Activated CD4-positive, alpha-beta T cell treated with anti-CD3 and anti-CD28 coated beads, Interleukin-2, Interleukin-6, amounts not matched to agents 100 ng/mL and 50 ng/mL, durations not matched to agents 16 hours and 8 hours (primary cell): ENCODE measurements at places on chromosomes 6 and 20.

GRCh38 chr6:57162516-57162915 lies 9.6 kb upstream of the BAG2 start:
- DNase-seq, result no peak

- no peak for DNase-seq
These were observed 70.5 kb upstream of the ADTRP start for GRCh38 chr6:11848852-11849731.

GRCh38 chr20:37498066-37498665 lies 22.9 kb upstream of the NNAT start:
- DNase-seq, result no peak

- no peak for DNase-seq
These were observed 277.2 kb downstream of the ARHGAP18 start for GRCh38 chr6:129432738-129433137.

- no peak for DNase-seq
These were observed 74.2 kb downstream of the SLC22A23 start for GRCh38 chr6:3382326-3383279.

- DNase-seq, result peak; percentile 23
These were observed 63.8 kb upstream of the ATXN1 start for GRCh38 chr6:16824845-16825685.

DNA sequence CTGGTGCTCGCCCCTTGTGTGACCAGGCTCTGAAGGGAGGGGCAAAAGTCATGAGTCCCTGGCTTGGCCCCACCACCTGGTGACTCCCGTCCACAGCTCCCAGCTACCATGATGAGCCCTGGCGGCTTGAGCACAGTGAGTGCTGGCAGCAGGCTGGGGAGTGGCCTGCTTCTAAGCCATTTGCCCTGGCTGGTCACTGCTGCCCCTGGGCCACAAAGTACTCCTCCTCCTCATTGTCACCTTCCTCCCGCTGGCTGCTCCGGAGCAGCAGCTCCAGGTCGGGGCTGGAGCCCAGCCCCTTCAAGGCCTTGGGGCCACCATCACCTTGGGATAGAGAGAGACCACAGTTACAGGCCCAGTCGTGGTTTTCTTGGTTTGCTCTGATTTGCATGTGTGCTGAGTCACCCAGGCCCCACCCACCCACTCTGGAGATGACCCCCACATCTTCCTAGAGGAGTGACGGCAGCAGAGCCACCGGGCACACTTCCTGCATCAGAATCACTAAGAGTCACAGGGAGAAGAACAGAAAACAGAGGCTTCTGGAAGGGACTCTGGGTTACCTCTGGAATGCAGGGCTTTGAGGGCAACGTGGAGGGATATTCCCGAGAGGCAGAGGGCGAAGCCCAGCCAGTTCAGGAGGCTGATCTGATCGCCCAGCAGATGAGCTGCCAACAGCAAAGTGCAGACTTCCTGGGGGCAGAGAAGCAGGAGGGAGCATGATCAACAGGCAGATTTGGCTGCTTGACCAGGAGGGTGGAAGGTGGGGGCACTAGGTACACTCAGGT lies 42.1 kb upstream of the CDH22 start:
- peak; percentile 54 for DNase-seq

GRCh38 chr6:150491811-150492172 lies 107.9 kb upstream of the PLEKHG1 start:
- DNase-seq, result no peak

GRCh38 chr20:44733341-44734069 lies 12.2 kb upstream of the KCNK15 start:
- peak; percentile 69 for DNase-seq

GRCh38 chr6:28553986-28554881 lies 28.6 kb downstream of the GPX5 start:
- no peak for DNase-seq

DNA sequence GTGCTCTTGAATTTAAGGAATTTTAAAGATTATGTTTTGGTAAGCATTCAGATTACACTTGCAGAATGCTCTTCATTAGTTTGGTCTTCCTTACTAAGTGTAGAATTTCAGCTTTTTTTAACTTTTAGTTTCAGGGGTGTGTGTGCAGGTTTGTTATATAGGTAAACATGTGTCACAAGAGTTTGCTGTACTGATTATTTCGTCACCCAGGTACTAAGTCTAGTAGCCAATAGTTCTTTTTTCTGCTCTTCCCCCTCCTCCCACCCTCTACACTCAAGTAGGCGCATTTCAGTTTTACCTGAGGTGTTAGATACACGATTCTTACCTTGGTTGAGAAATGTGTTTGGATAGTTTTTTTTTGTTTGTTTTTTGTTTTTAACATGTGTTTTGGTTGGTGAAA lies 68.3 kb downstream of the AFG1L start:
- no peak for DNase-seq

- DNase-seq, result no peak
These were observed 101.6 kb upstream of the SNX9 start for GRCh38 chr6:157721426-157721825.

GRCh38 chr6:150336299-150336698 lies 32.5 kb upstream of the IYD start:
- DNase-seq, result peak; percentile 41

- no peak for DNase-seq
These were observed 165.6 kb downstream of the KCNQ5 start for GRCh38 chr6:72787391-72788031.

DNA sequence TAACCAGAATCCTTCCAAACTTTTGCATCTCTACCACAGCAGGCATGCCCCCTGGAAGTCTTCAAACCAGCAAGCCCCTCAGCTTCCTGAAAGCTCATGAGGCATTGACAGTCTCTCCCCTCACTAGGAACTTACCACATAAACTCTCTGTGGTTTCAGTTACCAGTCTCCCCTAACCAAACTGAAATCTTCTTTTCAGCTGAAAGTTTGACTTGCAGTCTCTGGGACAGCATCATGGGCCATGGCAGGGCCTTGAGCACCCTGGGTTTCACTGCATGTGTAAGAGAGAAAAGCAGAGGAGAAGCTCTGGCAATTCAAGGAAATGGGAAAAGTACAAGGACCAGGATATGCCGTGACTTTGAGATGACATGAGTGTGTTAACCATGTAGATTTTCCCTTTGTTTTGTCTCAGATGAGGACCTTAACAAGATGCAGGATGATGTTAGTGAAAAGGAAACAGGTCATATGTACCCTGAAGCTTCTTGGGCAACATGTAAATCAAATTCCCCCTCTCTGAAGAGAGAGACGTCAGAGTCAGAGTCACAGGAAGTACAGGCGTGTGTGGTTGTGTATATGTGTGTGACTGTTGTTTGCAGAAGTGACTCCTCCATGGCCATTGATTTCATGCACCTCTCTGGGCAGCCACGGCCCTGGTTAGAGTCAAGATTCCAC lies 106.3 kb downstream of the TNFRSF21 start:
- DNase-seq, result no peak

GRCh38 chr20:1804554-1804956 lies 90.7 kb upstream of the SIRPA start:
- no peak for DNase-seq

GRCh38 chr6:81562169-81562568 lies 190.3 kb downstream of the TENT5A start:
- DNase-seq, result no peak

DNA sequence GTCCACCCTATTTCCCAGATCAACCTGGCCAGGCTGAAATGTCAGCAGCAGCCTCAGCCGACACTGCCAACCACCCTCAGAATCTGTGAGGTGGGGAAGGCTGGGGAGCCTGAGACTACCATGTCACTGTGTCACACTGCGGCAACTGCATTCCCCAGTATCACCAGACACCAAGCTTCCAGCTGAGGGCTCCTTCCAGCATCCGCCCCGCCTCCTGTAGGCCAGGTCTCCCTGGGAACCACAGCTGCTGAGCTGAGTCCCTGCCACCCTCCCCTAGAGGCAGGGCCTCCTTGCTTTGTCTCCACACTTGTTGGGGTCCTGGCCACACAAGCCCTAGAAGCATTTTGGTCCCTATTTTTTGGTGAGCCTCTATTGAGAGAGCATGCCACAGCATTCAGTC lies 115.7 kb downstream of the UNC5CL start:
- DNase-seq, result no peak

DNA sequence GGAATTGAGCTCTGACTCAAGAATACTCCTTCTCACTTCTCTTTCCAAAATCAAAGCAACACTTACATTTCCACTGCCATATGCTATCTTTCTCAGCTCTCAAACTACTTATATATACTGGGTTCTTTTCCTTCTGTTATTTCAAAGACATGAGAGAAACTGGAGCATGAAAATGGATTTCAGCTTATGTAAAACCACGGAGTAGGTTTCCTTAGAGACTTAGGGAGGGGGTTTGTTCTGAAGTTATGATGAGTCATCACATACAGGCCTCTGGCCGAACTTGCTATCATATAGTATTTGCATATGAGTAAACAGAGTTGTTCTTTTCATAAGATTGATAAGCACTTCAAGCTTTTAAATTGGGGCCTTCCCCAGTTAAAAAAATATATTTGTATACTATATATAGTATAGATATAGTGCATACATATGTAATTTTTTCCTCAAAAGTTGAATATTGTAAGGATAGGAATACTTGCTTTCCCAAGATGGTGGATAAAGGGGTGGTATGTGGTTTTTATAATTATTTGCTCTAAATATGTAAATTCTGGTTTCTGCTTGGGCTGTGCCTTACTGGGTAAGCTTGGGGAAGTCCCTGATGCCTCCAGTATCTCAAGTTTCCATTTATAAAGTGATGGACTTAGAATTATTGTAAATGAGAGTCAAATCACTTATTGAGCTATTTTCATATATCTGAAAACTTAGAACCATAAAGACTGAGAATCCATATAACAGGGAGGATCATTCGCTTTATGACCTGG lies 273.9 kb downstream of the RFPL4B start:
- no peak for DNase-seq

- no peak for DNase-seq
These were observed 1.3 kb upstream of the HLA-B start for GRCh38 chr6:31358302-31358701.

DNA sequence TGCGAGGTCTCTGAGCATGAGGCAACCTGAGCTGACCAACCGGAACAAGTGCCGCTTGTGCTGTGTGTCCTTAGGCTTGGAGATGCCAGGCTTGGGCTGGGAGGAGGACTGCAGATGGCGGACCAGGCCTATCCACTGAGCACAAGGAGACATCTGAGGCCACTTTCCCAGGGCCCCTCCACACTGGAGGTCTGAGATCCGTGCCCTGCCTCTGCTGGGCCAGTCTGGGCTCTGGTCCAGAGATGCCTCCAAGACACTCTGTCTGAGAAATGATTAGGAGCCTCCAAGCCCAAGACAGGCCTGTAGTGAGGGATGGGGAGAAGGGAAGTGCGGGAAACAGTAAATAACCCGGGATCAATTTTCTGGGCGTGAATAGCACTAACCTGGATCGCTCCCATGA lies 3.0 kb upstream of the MLN start:
- no peak for DNase-seq

- DNase-seq, result no peak
These were observed 64.2 kb upstream of the FLRT3 start for GRCh38 chr20:14401479-14402138.

GRCh38 chr6:22940581-22941290 lies 371.4 kb downstream of the HDGFL1 start:
- DNase-seq, result no peak

DNA sequence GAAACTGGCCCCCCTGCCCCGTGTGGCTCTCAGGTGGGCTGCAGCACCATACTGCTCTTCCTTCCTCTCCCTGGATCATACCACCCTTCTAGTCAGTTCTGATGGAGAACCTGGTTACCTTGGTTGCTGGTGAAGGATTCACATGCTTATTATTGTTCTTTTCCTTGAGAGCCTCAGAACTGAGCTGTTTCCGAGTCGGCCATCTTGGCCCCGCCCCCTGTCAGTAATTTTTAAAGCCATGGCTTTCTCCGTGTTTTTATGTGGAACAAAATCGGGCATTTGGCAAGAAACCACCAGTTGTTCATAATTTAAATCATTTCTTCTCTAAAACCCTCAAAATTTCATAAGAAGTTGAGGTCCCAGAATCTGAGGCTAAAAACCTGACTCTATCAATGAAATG lies 493.8 kb downstream of the NKAIN2 start:
- no peak for DNase-seq

GRCh38 chr20:46388937-46389336 lies 17.5 kb downstream of the ELMO2 start:
- DNase-seq, result no peak

DNA sequence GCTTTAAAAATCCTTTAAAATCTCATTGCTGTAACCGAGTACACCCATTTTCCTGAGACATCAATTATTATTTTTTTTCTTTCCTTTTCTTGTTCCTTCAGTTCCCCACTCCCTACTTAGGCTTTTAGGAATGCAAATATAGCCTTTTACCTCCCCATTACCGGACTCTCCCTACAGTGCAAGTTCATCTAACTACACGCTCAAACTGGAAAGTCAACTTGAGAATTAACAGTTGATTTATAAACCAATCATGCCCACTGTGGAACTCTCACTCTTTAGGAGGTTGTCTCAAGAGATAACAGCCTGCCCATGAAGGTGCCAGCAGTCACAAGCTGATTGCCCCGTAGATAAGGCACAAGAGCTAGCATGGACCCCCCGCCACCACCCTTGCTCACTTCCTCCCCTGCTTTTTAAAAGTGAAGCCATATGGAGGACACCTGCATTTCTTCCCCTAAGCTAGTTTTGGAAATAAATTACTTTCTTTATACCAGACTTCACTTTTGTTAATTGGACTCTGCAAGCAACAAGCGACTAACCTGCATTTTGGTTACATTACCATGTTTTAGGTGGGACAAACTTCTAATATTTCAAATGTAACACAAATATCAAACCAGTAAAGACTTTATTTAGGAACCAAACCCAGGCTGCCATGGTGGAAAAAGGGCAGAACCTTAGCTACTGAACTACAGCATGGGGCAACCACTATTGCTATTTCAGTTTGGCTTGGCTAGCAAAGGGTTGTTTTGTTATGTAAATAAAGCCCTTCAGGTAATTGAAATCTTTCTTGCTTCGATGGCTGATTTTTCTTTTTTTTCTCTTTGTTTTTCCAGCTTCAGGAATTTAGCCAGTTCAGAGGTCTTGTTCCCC lies 34.9 kb downstream of the UBD start:
- DNase-seq, result no peak

DNA sequence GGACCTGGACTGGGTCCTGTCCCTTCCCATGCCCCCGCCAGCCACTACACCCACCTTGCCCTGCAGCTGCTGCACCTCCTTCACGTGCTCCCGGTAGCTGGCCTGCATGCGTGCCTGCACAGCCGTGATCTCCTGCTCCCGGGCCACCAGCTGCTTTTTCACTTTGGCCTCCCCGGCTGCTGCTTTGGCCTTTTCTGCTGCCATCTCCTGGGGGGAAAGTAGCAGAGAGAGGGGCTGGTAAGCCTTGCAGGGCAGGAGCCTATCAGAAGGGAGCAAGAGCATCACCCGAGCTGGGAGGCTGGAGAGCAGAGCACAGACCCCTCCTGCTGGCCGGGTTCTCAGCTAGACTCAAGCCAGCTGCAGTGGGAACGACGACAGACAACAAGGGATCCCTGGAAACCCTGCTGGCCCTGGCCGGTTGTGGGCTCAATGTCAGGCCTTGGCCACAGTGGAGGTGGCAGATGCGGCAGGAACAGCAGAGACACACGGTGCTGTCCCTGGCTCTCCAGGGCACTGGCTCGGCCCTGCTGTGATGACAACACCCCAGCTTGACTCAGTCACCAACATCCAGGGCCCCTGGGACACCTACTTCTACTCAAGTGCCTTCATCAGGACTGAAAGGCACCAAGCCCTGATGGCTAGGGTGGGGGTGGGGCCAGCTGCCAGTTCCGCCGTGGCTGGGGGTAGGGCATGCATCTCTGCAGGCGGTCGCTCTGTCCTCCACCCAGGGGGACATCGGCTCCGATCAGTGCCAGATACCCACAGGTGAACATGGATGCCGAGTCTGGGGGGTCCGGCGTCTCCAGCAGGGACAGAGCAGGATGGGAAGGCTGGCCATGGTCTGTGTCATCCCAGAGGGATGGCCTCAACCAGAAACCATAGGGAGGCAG lies 45.3 kb downstream of the RRBP1 start:
- no peak for DNase-seq

- DNase-seq, result no peak
These were observed 638 bp upstream of the MYL9 start for GRCh38 chr20:36540551-36541211.
